ENCODE measurements at places on chromosomes 7 and 10.

DNA sequence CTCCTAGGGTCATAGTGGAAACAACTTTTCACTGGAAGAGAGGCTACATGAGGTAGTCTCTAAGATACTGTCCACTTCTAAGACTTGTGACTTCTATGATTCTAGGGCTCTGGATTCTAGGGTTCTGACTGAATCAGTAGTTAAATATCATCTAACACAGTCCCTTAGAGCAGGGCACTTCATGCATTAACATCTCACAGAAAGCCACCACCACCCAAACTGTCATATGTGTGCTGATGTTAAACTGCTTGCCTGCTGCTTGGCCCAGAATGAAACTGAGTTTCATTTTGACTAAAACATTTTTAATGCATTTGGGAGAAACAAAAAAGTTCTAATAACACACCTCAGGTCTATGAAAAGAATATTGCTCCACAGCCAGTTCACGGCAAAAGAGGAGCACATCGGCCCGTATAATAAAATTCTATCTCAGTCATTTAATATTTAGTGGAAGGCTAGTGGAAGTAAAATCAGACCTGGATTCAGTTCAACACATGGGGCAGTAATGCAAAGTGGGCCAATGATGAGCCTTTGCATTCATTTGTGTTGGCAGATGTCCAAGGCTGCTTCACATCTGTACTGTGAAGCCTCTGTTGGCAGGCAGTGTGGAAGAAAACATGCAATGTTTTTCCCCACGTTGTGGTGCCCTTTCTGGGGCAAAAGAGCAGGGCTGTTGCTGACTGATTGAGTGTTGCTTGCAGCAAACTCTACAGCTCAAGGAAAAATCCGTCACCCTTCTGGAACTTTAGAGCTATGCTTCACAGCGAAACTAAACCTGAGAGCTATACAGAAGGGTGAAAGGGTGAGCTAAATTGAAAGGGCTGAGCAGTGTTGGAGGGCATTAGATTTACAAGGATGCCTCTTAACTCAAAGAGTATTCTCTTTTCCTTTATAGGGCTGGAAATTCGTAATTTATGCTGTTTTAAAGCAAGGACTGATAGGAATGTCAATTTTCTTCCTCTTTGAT is 33.5 kb upstream of the AUTS2 start:
- peak; percentile 14 for DNase-seq

- no peak for DNase-seq
These were observed 92.1 kb downstream of the PPP1R3C start for GRCh38 chr10:91540733-91541132.

GRCh38 chr10:94192974-94193373 is 169.8 kb downstream of the NOC3L start:
- no peak for DNase-seq

DNA sequence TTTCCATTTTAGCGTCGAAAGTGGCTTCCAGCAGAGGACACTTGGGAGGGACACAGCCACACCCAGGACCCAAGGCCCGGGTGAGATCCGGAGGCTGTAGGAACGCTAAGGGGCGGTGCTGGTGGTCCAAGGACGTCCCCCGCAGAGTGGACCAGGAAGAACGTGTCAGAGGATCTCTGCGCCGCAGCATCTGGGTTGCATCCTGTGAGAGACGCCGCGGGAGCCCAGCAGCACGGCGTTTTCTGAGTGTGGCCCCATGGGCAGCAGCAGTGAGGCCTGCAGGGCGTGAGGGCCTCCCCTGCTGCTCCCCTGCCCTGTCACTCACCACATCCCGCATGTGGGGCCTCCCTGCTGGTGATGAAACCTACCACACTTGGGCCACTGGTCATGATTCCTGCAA is 40.5 kb upstream of the BNIP3 start:
- no peak for DNase-seq

GRCh38 chr10:75404815-75405597 is 3.4 kb upstream of the ZNF503 start:
- DNase-seq = no peak

DNA sequence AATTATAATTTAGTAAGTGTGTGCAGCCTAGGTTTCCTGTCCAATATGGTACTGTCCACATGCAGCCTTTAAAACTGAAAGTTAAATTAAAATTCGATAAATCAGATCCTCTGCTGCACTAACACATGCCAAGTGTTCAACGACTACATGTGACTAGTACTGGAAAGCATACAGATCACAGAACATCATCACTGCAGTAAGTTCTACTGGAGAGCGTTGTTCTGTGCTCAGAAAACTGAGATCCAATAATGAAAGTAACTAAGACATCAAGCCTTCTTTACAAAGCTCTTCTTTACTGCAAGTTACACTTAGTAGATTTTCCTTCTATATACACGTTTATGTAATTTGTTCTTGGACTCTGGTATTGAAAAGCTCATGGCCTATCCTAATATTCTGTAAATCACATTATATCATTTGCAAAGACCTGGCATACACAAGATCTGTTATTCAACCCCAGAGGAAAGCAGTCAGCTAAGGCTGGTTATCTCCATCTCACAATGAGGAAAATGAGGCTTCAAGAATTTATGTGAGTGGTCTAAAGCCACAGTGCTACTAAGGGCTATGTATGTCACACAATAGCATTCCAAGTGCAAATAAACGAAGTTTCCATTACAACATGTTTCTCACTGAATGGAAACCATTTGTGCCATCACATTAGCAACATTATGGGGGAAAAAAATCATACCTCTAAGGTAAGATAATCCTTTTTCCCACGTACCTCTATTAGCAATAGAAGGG is 77.6 kb downstream of the VPS41 start:
- no peak for DNase-seq

- no peak for DNase-seq
These were observed 323.1 kb downstream of the PCLO start for GRCh38 chr7:82839555-82839954.

GRCh38 chr10:133104963-133105640 is 17.4 kb downstream of the ADGRA1 start:
- no peak for DNase-seq

DNA sequence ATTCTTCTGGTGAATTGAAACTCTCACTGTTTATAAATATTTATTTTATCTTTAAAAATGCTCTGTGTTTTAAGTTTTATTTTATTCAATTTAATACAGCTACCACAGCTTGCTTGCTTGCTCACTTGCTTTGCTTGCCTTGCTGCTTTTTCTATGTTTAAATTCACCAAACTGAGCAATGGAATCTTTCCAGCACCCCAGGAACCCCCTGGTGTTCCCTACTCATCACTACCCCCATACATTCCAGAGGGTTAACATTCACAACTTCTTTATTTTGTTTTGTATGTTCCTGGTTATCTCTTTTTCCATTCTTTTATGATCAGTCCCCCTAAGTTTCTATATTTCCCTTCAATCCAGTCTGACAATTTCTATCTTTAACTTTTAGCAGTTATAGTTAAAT is 166.5 kb upstream of the COL1A2 start:
- DNase-seq = no peak

GRCh38 chr7:100966542-100967291 is 2.6 kb upstream of the MUC12 start:
- DNase-seq = no peak

GRCh38 chr7:18038382-18038781 is 10.7 kb upstream of the PRPS1L1 start:
- no peak for DNase-seq
